ENCODE measurements at places on chromosomes 11 and 22. TPM values are rescaled to one million over a fixed set of nuclear protein-coding genes. Genes with fewer than 3 reads are reported as not detected.

GRCh38 chr11:119529063-119529845 is 106.3 kb upstream of the THY1 start:
- DNase-seq = no peak
- no peaks in the 10 kb centered on the region for H3K36me3 ChIP-seq
- H3K27ac ChIP-seq = no peak overlapping the region
- H3K4me3 ChIP-seq = no peak overlapping the region
- H3K4me1 ChIP-seq = peaks cover 4% of the 10 kb centered on the region
- peaks cover 15% of the 10 kb centered on the region for H3K27me3 ChIP-seq

DNA sequence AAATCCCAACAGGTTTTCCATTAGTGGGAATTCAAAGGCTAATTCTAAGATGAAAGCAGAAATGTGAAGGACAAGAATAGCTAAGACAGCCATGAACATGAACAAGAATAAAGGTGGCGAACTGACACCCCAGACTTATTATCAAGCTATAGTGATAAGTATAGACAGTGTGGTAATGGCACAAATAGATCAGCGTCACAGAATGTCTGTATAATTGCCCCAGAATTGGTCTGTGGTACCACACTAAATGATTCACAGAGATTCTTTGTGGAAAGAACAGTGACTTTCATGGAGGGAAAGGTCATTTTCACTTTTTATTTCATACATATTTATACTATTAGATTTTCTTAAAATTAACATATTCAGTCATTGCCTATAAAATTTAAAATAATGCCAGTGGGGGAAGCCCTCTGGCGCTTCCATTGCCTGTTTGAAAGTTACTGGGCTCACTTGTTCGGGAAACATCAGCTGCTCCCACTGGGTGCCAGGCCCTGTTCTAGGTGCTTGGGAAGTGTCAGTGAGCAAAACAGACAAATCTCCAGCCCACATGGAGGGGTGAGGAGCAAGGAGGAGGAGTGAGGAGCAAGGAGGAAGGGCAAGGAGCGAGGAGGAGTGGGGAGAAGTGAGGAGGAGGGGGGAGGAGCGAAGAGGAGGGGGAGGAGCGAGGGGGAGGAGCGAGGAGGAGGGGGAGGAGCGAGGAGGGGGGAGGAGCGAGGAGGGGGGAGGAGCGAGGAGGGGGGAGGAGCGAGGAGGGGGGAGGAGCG is 11.3 kb upstream of the NLRP6 start:
- peak overlapping the region; percentile 82 for H3K4me3 ChIP-seq
- H3K4me1 ChIP-seq = peaks cover 37% of the 10 kb centered on the region
- peaks cover 9% of the 10 kb centered on the region for H3K36me3 ChIP-seq
- no peak for DNase-seq
- no peaks in the 10 kb centered on the region for H3K27me3 ChIP-seq

DNA sequence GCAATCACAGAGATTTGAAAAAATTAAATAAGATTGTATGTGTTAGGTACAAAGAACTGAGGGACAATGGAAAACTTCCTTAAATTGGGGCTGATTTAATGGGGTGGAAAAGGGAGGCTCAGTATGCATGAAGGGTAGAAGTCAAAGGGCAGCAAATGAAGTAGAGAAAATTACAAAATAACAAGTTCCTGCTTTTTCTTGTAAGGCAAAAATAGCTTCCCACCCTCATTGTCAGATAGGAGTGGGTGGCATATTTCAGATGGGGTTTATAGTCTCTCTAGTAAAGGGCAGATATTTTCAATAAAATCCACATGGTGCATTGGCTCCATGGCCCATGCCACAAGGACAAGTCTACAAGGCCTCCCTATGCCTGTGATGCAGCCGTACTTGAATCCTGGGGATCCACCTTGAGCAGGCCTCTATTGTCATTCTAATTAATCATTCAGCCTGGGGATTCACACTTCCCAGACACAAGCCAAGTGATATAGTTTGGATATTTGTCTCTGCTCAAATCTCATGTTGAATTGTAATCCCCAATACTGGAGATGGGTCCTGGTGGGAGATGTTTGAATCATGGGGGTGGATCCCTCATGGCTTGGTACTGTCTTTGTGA is 36.7 kb upstream of the SESN3 start:
- DNase-seq = no peak
- H3K36me3 ChIP-seq = no peaks in the 10 kb centered on the region
- no peak overlapping the region for H3K27ac ChIP-seq
- no peaks in the 10 kb centered on the region for H3K27me3 ChIP-seq
- H3K4me3 ChIP-seq = no peak overlapping the region

GRCh38 chr11:45926536-45927331 is 4.3 kb downstream of the LARGE2 start:
- no peak for DNase-seq
- H3K4me1 ChIP-seq = peaks cover 20% of the 10 kb centered on the region
- peaks cover 8% of the 10 kb centered on the region for H3K27me3 ChIP-seq
- no peak overlapping the region for H3K4me3 ChIP-seq

MICAL3 gene
- 17.9 TPM for total RNA-seq

SYT12 gene
- not detected for total RNA-seq

SESN3 gene
- total RNA-seq = 13.7 TPM

- H3K36me3 ChIP-seq = no peaks in the 10 kb centered on the region
- no peak for DNase-seq
- no peak overlapping the region for H3K27ac ChIP-seq
- no peaks in the 10 kb centered on the region for H3K4me1 ChIP-seq
- H3K4me3 ChIP-seq = no peak overlapping the region
Observed at GRCh38 chr11:132528181-132528580, 1004.1 kb downstream of the OPCML start.

FAM181B gene
- total RNA-seq = not detected

ADM gene
- 4.6 TPM for total RNA-seq

POU2AF1 gene
- 2.5 TPM for total RNA-seq

HEPHL1 gene
- total RNA-seq = not detected

DNA sequence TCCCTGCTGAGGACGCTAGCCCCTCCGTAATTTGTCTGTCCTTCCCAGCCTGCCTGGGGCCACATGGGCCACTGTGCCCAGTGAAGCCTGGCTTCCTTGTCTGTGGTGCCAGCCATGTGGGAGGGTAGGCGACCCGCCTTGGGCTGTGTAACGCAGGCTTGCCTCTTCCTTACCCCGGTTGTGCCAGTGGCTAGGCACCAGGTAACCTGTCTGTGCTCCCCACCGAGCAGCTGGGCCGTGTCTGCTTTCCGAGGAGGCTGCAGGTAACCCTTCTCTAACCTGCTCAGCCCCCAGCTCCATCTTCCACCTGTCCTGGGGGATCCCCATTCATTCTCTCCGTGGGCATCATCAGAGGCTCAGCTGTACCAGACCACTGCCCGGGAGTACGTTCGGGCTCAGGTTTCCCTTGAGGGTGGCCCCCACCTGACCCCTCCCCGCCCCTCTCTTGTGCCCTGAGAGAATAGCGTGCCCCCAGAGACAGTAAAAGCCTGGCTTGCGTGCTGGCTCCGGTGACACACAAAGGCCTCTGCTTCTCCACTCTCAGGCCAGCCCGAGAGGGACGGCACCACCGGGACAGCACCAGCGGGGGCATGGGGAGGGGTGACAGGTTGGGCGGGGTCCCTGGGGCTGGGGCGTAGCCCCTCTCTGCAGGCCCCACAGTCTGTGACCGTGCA is 79.1 kb downstream of the CDKN1C start:
- DNase-seq = no peak
- no peak overlapping the region for H3K4me3 ChIP-seq
- peaks cover 11% of the 10 kb centered on the region for H3K4me1 ChIP-seq
- H3K36me3 ChIP-seq = no peaks in the 10 kb centered on the region
- H3K27me3 ChIP-seq = no peaks in the 10 kb centered on the region

OR5B17 gene
- total RNA-seq = not detected

DNA sequence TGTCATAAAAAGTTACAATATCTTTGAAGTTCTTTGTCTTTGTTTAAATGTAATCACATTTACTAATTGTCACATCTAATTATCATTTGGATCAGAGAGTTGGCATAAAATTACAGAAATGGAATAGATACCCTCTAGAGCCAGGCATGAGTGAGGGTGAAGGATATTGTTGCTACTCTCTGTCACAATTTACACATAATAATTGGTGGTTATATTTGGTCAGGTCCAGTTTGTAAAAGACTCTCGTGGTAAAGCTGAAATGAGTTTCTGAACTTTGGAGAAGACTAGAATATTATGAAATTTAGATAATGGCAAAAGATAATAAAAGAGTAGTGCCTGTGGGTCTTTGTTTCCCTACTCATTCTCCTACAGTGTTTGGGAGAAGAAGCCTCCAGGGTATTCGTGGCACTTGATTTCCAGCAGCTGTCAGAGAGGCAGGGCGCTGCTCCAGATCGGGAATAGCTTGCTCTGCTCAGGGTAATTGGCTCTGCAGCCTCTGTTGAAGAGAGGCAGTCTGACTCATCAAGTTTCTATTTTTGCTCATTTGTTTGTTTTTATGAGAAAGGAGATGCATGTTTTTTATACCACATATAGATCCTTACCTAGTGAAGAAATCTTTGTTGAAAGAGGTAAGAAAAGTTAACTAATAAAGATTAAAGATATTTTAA is 349.9 kb downstream of the CNTN5 start:
- H3K4me3 ChIP-seq = no peak overlapping the region
- no peaks in the 10 kb centered on the region for H3K27me3 ChIP-seq
- no peak overlapping the region for H3K27ac ChIP-seq
- no peak for DNase-seq
- no peaks in the 10 kb centered on the region for H3K36me3 ChIP-seq
- H3K4me1 ChIP-seq = no peaks in the 10 kb centered on the region

PLAAT5 gene
- 2.8 TPM for total RNA-seq

PNPLA5 gene
- not detected for total RNA-seq

DNA sequence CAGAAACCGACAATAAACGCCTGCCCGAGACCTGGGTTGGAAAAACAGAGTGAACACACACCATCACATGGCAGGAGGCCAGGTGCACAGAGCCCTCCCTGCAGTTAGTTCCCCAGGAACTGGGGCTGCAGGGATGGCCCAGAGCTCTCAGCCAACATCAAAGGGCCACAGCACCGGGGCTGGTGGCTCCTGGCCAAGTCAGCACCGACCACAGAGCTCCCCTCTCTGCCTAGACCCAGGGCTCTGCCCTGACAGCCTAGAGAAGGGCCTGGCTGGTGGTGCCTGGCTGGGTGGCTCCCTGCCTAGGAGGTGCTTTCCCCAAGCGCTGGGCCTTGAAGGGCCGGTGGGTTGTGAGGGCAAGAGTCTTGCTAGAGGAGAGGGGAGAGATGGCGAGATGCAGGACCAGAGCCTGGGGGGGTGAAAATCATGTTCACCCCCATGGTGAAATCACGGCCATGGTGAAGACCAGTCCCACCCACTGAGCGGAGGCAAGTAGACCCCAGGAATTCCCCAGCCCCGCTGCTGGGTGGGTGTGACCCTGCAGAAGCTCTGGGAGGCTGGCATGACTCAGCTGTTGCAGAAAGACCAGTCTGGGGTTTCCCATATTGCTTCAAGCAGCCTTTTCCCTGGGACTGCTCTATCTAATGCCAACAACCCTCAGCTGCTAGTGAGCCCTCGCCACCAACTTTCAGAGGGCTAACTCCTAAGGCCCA is 7.2 kb upstream of the BID start:
- peak overlapping the region; percentile 72 for H3K4me3 ChIP-seq
- DNase-seq = peak; percentile 68
- H3K27me3 ChIP-seq = no peaks in the 10 kb centered on the region
- H3K27ac ChIP-seq = no peak overlapping the region

GRCh38 chr22:22558972-22559603 is at the start of gene PRAME:
Gene PRAME (minus strand): TSS chr22:22559265. CDS start chr22:22556832, 2,433 bp downstream.
- no peak within 1 kb of the TSS for H3K4me3 ChIP-seq
- H3K27ac ChIP-seq = no peak within 1 kb of the TSS
- H3K36me3 ChIP-seq = no peaks in the 10 kb centered on the region
- no peaks in the 10 kb centered on the region for H3K27me3 ChIP-seq
- peak; percentile 86 for DNase-seq

DNA sequence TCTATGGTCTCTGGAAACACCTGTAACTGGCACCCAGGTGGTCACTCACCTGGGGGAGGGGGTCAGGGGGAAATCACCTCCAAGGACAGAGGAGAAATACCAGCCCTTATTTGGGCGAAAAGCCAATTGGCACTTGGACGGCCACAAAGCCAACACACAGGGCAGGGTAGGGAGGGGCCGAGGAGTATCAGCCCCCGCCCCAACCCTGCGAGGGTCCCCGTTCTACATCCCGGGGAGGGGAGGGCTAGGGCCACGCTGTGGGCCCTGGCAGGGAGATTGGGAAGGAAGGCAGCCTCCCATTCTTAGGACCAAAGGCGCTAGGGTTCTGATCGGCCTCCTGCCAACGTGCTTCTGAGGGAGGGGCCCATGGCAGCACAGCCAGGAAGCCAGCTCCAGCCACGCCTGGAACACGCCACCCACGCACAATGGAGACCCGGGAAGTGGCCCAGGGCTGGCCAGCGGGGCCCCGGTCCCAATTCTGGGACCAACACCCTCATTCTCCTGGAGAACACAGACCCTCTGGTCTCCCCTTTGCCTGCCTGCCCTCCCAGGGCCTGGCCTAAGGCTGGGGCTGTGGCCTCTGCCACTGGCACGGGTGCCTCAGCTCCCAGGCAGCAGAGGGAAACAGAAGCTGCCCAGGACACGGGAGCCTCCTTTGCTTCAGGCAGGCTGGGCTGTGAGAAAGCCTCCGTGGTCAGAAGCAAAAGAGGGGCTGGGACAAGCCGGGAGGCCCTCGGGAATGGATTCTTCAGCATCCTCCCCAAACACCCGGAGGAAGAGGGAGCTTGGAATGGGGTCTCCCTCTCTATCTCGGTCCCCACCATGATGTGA is 7.4 kb downstream of the CBX6 start:
- no peaks in the 10 kb centered on the region for H3K27me3 ChIP-seq
- peaks cover 14% of the 10 kb centered on the region for H3K36me3 ChIP-seq
- no peak overlapping the region for H3K4me3 ChIP-seq
- peaks cover 28% of the 10 kb centered on the region for H3K4me1 ChIP-seq

GRCh38 chr11:68954836-68955606 is 25.8 kb downstream of the MRGPRD start:
- peaks cover 7% of the 10 kb centered on the region for H3K27me3 ChIP-seq
- no peaks in the 10 kb centered on the region for H3K4me1 ChIP-seq
- no peak for DNase-seq
- H3K36me3 ChIP-seq = no peaks in the 10 kb centered on the region
- no peak overlapping the region for H3K4me3 ChIP-seq

- no peaks in the 10 kb centered on the region for H3K36me3 ChIP-seq
- H3K4me3 ChIP-seq = no peak overlapping the region
- no peak overlapping the region for H3K27ac ChIP-seq
- no peaks in the 10 kb centered on the region for H3K27me3 ChIP-seq
- no peak for DNase-seq
Observed at GRCh38 chr22:26851125-26851524, 193.7 kb downstream of the MIAT start.

GRCh38 chr11:128691802-128692752 is 1.8 kb upstream of the FLI1 start:
- H3K4me3 ChIP-seq = peak overlapping the region; percentile 92
- DNase-seq = no peak
- H3K27me3 ChIP-seq = peaks cover 24% of the 10 kb centered on the region

KCNA4 gene
- not detected for total RNA-seq

DNA sequence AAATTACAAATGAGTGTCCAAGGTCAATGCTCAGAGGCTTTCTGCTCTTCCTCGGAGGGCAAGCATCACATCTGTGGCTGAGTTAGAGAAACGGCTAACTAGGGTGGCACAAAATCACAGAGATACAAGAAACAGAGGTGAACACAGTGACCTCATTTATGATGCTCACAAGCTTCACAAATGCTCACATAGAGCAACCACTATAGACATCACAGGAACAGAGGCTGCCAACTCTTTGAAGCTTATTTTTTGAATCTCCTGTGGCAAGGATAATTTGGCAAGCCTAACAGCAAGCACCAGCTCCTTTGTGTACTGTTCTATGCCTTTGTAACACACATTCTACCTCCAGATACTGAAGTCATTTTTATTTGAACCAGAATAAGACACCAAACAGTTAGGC is 416.5 kb upstream of the DDI1 start:
- H3K36me3 ChIP-seq = no peaks in the 10 kb centered on the region
- no peak overlapping the region for H3K4me3 ChIP-seq
- no peak overlapping the region for H3K27ac ChIP-seq
- H3K4me1 ChIP-seq = no peaks in the 10 kb centered on the region
- no peak for DNase-seq
- no peaks in the 10 kb centered on the region for H3K27me3 ChIP-seq
